Stimulated activated CD8-positive, alpha-beta memory T cell treated with anti-CD3 and anti-CD28 coated beads, Interleukin-7, amount 100 ng/mL, for 1 hour (primary cell): ENCODE measurements at places on chromosomes 1 and 21.

DNA sequence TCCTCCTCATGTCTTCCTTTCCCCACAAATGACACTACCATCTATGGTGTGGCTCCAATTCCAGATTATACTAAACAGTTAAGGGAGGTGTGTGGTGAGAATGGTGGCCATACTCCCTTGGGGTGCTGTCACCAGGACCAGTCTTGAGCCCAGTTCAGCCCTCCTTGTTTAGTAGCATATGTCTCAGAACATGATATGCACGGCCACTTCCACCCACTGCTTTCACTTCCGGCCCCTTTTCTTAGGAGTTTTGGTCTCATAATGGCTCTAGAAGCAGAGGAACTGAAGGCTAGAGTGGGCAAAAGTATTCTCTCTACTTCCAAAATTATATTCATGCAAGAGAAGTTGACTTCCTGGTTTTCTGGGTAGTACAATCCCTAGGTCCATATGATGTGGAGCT, 45.3 kb upstream of the CACNA1E start:
- DNase-seq = no peak

- no peak for DNase-seq
Measured at GRCh38 chr1:162674034-162674608, 41.9 kb downstream of the DDR2 start.

DNA sequence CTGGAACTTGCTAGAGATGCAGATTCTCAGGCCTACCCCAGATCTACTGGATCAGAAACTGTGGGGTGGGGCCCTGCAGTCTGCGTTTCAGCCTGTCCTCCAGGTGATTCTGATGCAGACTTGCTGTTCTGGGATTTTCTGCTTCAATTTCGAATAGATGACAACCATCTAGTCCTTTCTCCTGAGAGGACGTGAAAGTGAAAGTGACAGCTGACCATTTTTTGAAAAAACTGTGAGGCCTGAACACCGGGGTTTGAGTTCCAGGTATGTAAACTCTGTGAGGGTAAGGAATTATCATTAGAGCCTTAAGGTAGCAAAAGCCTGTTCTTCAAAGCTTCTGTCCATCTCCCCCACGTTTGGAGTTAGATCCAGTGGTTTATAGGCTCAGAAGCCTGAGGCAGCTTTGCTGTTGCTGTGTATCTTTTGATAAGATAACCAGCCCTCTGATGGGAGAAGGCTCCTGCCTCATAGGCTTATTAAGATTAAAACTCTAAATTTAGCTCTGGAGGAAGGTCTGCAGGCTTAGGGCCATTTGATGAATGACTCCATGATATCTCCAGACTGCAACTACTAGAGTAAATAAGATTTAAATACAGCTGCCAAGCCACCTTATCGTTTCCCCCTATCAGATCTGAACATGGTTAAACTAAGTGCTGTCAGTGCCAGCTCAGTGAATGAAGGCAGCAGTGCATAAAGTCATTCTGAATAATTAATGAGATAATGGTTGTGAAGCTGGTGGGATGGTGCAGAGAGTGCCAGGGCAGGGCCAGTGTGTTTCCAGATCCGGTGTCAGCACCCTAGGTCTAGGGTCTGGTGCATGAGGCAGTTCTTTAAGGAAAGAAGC, 335.2 kb downstream of the HHAT start:
- no peak for DNase-seq

GRCh38 chr1:91944087-91944486, 5.1 kb upstream of the BRDT start:
- no peak for DNase-seq

DNA sequence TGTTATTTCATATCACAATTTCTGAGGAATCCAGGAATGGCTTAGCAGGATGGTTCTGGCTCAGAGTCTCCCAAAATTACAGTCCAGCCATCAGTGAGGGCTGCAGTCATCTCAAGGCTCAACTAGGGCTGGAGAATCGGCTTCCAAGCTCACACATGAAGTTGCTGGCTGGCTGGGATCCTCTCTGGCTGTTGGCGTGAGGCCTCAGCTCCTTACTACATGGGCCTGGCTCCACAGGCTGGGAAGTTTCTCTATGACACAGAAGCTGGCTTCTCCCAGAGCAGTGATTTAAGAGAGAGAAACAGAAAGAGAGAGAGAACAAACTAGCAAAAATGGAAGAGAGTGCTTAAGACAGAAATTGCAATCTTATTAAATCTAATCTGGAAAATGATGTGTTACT, 38.8 kb upstream of the RGS8 start:
- DNase-seq = no peak

DNA sequence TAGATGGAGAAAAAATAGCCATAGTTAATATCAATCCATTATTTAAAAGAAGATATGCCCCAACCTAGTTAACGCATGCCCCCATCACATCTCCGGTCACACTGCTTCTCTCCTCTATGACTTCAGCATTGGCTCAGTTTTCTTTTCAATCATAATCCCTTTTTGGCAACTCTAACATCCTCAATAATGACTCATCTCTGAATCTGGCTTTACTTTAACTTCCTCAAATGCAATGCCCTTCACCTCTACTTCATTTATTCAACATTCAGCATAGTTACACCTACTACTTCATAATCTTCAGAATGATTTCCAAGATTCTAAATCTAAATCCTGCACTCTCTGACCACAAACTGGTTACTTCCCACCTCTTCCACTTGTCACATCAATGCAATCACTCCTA, 417.3 kb downstream of the USH2A start:
- DNase-seq = no peak
